SJCRH30 (cell line): ENCODE measurements at places on chromosomes 16 and 17. TPM values are rescaled to one million over a fixed set of nuclear protein-coding genes. Genes with fewer than 3 reads are reported as not detected.

- H3K4me1 ChIP-seq: peaks cover 38% of the 10 kb centered on the region
- no peaks in the 10 kb centered on the region for H3K27me3 ChIP-seq
- DNase-seq: no peak
- H3K4me3 ChIP-seq: no peak overlapping the region
- H3K36me3 ChIP-seq: no peaks in the 10 kb centered on the region
These were observed 129.4 kb upstream of the PLCG2 start for GRCh38 chr16:81649561-81650184.

DNA sequence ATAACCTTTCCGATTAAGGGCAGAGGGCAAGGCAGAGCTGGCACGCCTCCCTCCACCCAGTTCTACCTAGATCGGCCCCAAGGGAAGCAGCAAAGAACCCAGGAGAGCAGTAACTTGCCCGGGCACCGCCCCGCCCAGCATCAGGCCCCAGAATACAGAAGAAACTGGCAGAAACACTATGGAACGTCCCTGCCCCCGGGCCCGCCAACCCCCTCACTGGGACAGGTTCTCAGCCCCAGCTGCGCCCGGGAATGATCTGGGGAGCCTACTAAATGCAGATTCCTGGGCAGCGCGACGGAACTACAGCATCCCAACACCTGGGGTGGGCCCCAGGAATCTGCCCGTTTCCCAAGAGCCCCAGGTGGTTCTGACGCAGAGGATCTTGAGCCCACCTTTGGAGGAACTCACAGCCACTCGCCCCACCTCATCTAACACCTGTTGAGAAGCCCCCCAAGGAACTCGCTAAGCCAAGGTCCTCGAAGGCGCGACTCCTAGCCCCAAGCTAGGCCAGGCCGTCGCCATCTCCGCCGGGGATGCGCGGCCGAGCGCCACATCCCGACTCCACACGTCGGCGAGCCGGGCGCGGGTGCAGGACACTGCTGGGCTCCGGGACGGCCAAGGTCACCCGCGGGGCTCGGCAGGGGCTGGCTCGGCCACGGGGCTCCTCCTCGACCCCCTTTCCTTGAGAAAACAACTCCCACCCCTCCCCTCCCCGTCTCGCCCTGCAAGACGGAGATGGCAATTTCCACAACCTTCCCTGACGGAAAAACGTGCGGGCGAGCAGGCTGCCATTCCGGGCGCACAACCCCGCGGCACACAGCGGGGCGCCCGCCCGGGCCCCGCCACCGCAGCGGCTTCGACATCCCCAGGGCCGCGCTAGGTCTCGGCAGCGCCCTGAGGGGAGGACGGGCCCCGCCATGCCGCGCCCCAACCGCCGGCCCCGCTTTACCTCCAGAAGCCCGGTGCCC, 913 bp downstream of the CDIP1 start:
- no peaks in the 10 kb centered on the region for H3K27me3 ChIP-seq
- H3K36me3 ChIP-seq: peaks cover under 1% of the 10 kb centered on the region; the same call in 1 of the 2 replicates
- no peaks in the 10 kb centered on the region for H3K4me1 ChIP-seq
- H3K4me3 ChIP-seq: peak overlapping the region; percentile 82

GRCh38 chr17:12522336-12522735, 143.4 kb upstream of the MYOCD start:
- H3K4me3 ChIP-seq: no peak overlapping the region
- peaks cover 18% of the 10 kb centered on the region for H3K27me3 ChIP-seq
- no peak overlapping the region for H3K27ac ChIP-seq
- H3K36me3 ChIP-seq: no peaks in the 10 kb centered on the region
- H3K4me1 ChIP-seq: no peaks in the 10 kb centered on the region; the same call in 1 of the 2 replicates
- no peak for DNase-seq

Gene CES1
- total RNA-seq: not detected in 2 replicates

DNA sequence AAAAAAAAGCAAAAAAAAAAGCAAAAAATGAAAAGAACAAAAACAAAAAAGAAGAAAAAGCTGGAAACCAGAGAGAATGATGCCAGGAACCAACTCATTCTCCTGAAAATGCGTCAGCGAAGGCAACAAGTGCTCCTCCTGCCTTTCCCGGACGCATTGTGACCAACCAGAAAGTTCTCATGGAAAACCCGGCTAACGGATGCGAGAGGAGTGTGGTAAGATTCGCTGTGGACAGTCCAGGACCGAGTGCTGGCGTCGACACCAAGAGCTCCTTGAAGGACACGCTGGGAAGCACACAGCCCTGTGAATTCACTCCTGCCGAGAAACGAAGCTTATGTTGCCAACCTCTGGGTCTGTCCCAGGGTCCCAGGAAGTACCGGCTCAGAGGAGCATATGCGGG, 43.4 kb downstream of the METRNL start:
- no peaks in the 10 kb centered on the region for H3K36me3 ChIP-seq
- no peak for DNase-seq
- peaks cover 3% of the 10 kb centered on the region; the same call in 1 of the 2 replicates for H3K4me1 ChIP-seq

GRCh38 chr16:74578433-74578832, 28.5 kb downstream of the GLG1 start:
- no peaks in the 10 kb centered on the region for H3K36me3 ChIP-seq
- no peak overlapping the region for H3K27ac ChIP-seq
- DNase-seq: no peak
- no peak overlapping the region for H3K4me3 ChIP-seq

DNA sequence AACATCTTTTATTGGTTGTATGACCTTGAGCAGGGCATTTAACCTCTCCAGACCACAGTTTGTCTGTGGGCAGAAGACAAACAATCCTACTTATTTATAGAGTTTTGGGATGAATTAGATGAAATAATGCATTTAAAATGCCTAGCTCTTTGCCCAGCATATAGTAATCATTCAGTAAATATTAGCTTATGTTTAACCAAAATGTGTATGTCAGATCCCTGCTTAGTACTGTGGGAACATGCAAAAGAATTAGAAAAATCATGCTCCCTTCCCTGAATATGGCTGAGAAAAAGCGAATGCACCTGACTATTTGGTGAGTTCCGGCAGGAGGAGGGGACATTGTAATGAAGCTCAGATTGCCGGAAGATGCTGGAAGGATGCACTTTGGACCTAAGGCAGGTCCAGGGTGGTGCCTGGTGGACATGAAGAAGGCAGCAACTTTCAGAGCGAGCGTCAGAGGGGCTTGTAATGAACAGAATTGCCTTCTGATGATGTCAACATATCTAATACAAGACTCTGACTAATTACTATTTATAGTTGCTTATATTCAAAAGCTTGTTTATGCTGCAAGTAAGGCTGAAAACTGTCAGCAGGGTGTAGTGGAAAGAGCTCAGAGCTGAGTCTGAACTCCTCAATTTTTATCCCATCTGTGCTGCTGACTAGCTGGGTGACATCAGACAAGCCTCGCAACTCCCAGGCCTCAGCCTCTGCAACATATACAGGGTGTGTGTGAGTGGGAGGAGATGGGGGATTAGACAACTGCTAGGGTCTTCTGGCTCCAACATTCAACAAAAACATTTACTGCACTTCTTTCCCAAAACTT, 221.2 kb downstream of the PRKCA start:
- peaks cover 21% of the 10 kb centered on the region for H3K4me1 ChIP-seq
- H3K27ac ChIP-seq: no peak overlapping the region
- no peaks in the 10 kb centered on the region; the same call in 1 of the 2 replicates for H3K36me3 ChIP-seq
- DNase-seq: no peak
- no peak overlapping the region for H3K4me3 ChIP-seq

DNA sequence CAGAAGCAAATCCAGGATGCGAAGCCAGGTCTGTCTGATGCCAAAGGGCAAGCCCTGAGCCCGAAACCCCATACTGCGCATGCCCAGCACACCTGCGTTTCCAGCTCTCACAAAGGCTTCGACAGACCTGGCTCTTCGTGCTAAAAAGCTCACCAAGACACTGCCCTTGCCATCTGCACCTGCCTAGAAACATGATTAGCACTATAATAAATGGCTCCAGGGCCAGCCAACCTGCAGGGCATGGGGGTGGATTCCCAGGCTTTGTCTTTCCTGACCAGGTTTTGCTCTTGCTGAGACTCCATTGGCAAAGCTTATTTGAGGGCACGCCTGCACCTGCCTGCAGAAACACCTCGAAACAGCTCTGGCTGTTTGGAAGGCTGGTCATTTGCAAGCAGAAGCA, 14.4 kb upstream of the PLD6 start:
- no peak overlapping the region for H3K27ac ChIP-seq
- DNase-seq: no peak
- no peaks in the 10 kb centered on the region for H3K4me1 ChIP-seq
- H3K4me3 ChIP-seq: no peak overlapping the region

- no peak overlapping the region for H3K4me3 ChIP-seq
- H3K36me3 ChIP-seq: peaks cover 28% of the 10 kb centered on the region
- no peak overlapping the region for H3K27ac ChIP-seq
- no peaks in the 10 kb centered on the region for H3K27me3 ChIP-seq
- no peak for DNase-seq
These were observed 3.3 kb downstream of the CD2BP2 start for GRCh38 chr16:30351586-30352419.

- no peak overlapping the region for H3K4me3 ChIP-seq
- H3K4me1 ChIP-seq: peaks cover 7% of the 10 kb centered on the region
- H3K27ac ChIP-seq: no peak overlapping the region
- H3K27me3 ChIP-seq: peaks cover 25% of the 10 kb centered on the region
- H3K36me3 ChIP-seq: no peaks in the 10 kb centered on the region
These were observed 513 bp upstream of the TBX21 start for GRCh38 chr17:47732399-47733046.

- no peaks in the 10 kb centered on the region for H3K4me1 ChIP-seq
- H3K27me3 ChIP-seq: no peaks in the 10 kb centered on the region
- no peak overlapping the region for H3K27ac ChIP-seq
- peak; percentile 7 for DNase-seq
These were observed 33.8 kb downstream of the ESRP2 start for GRCh38 chr16:68202091-68202519.

GRCh38 chr16:4733211-4733742, 794 bp downstream of the ANKS3 start:
- DNase-seq: no peak
- no peaks in the 10 kb centered on the region for H3K27me3 ChIP-seq
- peaks cover 3% of the 10 kb centered on the region; the same call in 1 of the 2 replicates for H3K4me1 ChIP-seq
- peaks cover 4% of the 10 kb centered on the region; the same call in 1 of the 2 replicates for H3K36me3 ChIP-seq

DNA sequence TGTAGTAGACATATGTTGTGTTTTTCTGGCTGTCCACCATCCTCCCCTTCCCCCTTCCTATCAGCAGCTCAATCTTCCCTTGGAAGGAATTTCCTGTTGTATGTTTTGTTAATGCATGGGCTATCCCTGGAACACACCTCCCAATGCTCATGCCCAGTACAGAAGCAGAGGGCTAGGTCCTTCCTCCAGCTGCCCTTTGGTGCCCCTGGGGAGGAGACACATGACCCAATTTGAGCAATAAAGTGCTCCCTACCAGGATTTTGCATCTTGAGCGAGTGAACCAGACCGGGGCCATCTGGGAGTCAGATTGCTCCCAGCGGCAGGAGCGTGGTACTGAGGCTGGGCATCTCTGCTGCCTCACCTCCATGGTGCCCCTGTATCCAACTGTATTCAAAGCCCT, 141.5 kb upstream of the MED13 start:
- no peak overlapping the region for H3K27ac ChIP-seq
- H3K4me1 ChIP-seq: no peaks in the 10 kb centered on the region
- no peak for DNase-seq

- peak overlapping the region; percentile 64 for H3K27ac ChIP-seq
- peaks cover 4% of the 10 kb centered on the region for H3K4me1 ChIP-seq
- peaks cover 30% of the 10 kb centered on the region for H3K36me3 ChIP-seq
- peak overlapping the region; percentile 91 for H3K4me3 ChIP-seq
These were observed 1.0 kb downstream of the PMM2 start for GRCh38 chr16:8798535-8799157.

DNA sequence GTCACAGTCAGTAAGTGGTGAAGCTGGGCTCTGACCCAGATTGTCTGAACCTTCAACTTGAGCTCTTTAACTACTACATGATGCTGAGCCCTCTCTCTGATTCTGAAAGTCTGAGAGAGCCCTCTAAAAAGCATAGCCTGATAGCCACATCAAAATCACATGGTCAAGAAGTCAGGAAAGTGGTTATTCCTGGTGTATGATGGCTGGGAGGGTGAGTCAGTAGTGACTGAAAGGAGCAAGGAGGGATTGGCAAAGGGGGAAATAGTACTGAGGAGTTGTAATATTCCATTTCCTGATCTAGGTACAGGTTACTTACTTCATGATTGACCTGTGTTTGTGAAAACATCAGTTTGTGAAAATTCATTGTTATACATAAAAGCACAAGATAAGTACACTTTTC, 89.1 kb downstream of the SSH2 start:
- no peaks in the 10 kb centered on the region for H3K27me3 ChIP-seq
- H3K36me3 ChIP-seq: no peaks in the 10 kb centered on the region
- DNase-seq: no peak
- H3K4me3 ChIP-seq: no peak overlapping the region
- no peak overlapping the region for H3K27ac ChIP-seq

Gene DHRS7C
- total RNA-seq: not detected in 2 replicates

Gene GJC1
- 45.9 and 47.4 TPM in 2 replicates for total RNA-seq

DNA sequence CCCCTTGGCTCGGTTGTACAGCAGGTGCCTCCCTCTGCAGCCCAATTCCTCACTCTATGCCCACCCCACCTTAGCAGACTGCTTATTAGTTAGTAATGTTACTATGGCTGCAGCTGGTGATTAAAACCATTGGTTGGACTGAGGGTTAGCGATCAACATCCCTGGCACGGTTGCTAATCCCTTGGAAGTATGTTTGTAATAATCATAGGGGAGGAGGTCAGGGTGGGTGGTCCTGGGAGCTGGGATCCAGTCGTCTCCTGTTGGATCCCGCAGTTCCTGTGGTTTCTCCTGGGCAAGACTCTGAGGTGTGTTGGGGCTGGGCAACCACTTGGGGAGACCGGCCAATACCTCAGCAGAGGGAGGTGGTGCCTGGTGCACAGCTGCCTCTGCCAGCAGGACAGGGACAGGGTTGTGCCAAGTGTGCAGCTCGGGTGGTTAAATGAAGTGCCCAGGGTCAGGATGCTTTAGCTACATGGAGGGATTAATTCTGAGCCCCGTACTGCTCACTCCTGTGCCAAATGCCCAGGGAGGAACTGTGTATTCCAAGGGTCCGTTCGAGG, 38.0 kb downstream of the FZD2 start:
- peak; percentile 50 for DNase-seq
- no peaks in the 10 kb centered on the region for H3K27me3 ChIP-seq
- no peaks in the 10 kb centered on the region for H3K36me3 ChIP-seq
- H3K27ac ChIP-seq: no peak overlapping the region
- H3K4me3 ChIP-seq: no peak overlapping the region

Gene ARHGAP27
- 1.2 and 2.2 TPM in 2 replicates for total RNA-seq

DNA sequence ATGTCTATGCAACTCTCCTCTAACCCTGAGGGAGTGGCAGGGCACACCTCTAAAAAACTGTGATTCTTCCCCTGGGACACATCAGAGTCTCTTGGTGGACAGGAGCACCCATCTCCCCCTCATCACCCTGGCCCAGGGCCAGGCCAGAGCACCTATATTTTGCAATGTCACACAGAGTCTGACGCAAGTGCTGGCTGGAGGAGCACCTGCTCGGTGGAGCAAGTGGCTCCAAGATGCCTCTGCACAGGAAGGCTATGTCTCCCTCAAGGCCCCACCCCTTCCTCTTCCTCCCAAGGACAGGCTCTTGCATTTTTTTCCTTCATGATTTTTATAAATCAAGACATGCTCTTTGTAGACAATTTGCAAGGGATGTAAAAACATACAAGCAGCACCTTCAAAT, 13.3 kb downstream of the SNN start:
- H3K4me3 ChIP-seq: no peak overlapping the region
- H3K36me3 ChIP-seq: peaks cover 41% of the 10 kb centered on the region
- H3K27ac ChIP-seq: peak overlapping the region; percentile 93
- no peaks in the 10 kb centered on the region for H3K27me3 ChIP-seq

- peaks cover 20% of the 10 kb centered on the region for H3K27me3 ChIP-seq
- no peak overlapping the region for H3K27ac ChIP-seq
- H3K4me1 ChIP-seq: no peaks in the 10 kb centered on the region
- no peak for DNase-seq
- no peaks in the 10 kb centered on the region for H3K36me3 ChIP-seq
- no peak overlapping the region for H3K4me3 ChIP-seq
These were observed 10.0 kb upstream of the KATNB1 start for GRCh38 chr16:57725554-57725953.
